ENCODE measurements at places on chromosomes 1 and 21. TPM values are rescaled to one million over a fixed set of nuclear protein-coding genes. Genes with fewer than 3 reads are reported as not detected.

The PPIAL4G gene
- not detected for total RNA-seq

The FHAD1 gene
- 0.19 TPM for total RNA-seq

The LMX1A gene
- total RNA-seq, result not detected

The BTF3L4 gene
- total RNA-seq, result 24.3 TPM

The ADAMTS4 gene
- 9.7 TPM for total RNA-seq

Data from bladder microvascular endothelial cell (primary cell).